Fibroblast of gingiva (primary cell): ENCODE measurements at places on chromosomes 6 and 20.

GRCh38 chr20:61099806-61100205 lies 152.3 kb upstream of the CDH4 start:
- DNase-seq: no peak

GRCh38 chr6:6007366-6008088 lies 802 bp upstream of the NRN1 start:
- DNase-seq: no peak

DNA sequence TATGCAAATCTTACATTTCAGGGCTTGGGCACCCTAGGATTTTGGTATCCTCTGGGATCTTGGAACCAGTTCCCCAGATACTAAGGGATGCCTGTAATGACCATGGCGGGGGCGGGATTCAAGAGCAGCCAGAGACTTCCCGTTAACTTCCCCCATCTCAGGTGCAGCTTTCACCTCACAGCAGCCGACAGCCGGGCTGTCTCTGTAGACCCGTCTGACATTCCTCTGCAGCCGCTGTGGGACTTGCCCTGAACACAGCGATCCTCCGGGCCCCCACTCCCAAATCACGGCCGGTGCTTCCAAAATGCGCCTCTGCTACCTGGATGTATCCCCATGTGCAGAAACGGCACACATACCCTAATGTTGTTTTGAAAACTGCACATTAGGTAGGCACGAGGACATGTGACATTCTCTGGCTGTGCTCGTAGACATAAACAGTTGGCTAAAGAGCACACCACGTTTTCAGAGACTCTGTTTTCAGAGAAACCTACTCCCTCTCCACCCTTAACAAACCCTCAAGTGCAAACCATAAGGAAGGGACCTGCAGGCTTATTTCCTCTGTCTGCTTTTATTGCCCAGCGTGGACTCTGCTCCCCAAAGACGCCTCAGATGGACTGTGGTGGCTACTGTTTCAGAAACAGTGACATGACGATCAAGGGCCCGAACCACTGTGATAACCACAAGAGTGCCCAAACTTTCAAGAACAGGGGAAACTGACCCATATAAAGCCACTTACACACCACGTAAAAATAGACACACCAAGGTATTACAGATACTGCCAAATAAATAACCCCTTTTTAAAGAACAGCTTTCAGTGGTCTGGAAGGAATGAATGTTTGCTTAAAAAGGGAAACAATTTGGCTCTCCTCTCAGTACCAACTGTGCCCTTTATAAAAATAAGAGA lies 72.9 kb upstream of the FOXC1 start:
- DNase-seq: no peak

GRCh38 chr20:46970937-46971630 lies 76.4 kb downstream of the EYA2 start:
- peak; percentile 64 for DNase-seq

DNA sequence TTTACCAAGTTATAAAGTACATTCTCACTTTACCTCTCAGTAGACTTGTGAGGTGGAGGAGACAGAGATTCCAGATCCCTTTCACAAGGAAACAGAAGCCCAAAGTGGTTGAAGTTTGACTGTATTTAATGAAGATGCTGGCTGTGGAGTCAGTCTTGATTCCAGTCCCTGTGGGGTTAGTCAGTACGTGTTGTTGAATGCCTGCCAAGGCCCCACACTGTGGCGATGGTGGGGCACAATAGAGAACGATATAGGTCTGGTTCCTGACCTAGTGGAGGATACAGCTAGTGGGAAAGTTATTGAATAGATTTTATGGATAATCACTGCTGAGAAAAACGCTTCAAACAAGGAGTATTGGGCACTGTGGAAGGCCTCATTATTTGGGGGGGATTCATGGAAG lies 71.4 kb downstream of the LRRC1 start:
- DNase-seq: no peak

GRCh38 chr6:111604259-111605099 lies 1.2 kb downstream of the TRAF3IP2 start:
- peak; percentile 98 for DNase-seq

DNA sequence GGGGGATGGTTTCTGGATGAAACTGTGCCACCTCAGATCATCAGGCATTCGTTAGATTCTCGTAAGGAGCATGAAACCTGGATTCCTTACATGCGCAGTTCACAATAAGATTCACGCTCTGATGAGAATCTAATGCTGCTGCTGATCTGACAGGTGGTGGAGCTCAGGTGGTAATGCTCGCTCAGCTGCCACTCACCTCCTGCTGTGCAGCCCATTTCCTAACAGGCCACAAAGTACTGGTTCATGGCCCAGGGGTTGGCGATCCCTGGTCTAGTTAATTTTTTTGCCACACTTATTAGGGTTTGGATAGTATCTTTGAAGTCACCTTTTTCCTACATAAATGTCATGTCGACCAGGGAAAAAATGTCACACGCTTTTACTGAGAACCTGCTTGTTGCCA lies 96.8 kb upstream of the MLIP start:
- no peak for DNase-seq

DNA sequence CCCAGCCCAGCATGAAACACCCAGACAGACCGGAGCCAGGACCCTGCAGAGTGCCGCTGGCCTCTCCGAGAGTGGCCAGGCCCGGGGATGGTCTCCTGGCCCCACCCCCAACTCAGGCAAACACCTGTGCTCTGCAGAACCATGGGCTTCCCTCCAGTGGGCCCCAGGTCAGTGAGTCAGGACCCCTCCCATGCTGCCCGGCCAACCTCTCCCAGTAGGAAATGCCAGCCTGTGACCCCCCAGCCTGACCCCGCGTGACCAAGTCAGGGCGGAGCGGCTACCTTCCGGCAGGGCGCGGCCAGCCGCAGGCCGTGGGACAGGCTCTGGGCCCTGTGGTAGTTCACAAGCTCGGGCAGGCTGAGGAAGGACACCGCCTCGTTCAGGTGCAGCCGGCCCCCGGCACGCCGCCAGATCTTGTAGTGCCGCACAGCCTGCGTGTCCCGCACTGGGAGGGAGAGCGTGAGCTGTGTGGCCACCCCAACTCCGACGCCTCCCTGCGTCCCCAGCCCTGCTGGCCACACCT lies 3.2 kb downstream of the PTK6 start:
- no peak for DNase-seq

- no peak for DNase-seq
Measured at GRCh38 chr6:46895930-46896329, 25.8 kb downstream of the ADGRF5 start.

DNA sequence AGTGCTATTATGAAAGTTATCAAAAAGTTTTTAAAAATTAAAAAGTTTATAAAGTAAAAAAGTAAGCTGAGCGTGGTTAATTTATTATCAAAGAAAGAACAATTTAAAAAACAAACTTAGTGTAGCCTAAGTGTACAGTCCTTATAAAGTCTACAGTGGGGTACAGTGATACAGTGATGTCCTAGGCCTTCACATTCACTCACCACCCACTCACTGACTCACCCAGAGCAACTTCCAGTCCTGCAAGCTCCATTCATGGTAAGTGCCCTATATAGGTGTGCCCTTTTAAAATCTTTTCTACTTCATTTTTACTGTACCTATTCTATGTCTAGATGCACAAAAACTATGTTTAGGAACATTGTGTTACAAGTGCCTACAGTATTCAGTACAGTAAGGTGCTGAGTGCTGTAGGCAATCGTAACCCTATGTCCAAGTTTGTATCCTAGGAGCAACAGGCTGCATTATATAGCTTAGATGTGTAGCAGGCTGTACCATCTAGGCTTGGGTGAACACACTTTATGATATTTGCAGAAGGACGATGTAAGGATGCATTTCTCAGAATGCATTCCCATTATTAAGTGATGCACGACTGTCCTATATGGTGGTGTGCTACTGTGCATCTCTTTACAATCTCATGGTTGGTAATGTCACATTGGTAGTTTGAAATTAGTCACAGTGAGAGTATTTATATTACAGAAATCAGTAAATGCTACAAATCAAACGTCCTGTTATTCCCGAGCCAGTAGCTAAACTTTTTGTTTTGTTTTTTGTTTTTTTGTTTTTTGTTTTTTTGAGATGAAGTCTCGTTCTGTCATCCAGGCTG lies 158.3 kb downstream of the GMPR start:
- no peak for DNase-seq

DNA sequence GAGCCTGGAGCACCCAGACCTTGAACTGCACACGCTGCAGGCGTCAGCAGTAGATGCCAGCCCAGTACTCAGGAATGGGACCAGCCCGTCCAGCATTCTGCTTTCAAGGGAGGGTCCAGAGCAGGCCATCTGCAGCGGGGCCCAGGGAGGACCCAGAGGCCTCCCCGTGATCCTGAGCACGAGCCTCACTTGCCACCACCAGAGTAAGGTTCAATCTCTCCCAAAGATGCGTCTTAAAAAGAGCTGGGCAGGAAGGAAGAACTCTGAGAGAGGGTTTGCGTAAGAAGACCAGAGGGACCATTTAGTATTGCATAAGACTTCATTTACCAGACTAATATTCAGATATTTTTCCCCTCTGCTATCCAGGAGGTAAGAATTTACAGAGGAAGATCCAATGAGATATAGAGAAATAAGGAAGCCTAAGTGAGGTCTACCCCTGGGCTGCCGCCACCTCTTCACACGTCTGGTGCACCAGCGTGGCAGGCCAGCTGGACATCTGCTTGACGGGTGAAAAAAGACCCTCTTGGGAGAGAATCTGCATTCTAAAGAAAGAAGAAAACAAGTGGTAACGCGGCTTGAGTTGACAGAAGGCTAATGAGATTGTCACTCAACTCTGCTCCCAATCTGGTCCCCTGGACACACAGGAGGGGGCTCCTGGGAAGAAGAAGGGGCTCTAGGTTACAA lies 107.3 kb downstream of the PRND start:
- no peak for DNase-seq

GRCh38 chr20:17377231-17377630 lies 150.4 kb downstream of the PCSK2 start:
- no peak for DNase-seq

DNA sequence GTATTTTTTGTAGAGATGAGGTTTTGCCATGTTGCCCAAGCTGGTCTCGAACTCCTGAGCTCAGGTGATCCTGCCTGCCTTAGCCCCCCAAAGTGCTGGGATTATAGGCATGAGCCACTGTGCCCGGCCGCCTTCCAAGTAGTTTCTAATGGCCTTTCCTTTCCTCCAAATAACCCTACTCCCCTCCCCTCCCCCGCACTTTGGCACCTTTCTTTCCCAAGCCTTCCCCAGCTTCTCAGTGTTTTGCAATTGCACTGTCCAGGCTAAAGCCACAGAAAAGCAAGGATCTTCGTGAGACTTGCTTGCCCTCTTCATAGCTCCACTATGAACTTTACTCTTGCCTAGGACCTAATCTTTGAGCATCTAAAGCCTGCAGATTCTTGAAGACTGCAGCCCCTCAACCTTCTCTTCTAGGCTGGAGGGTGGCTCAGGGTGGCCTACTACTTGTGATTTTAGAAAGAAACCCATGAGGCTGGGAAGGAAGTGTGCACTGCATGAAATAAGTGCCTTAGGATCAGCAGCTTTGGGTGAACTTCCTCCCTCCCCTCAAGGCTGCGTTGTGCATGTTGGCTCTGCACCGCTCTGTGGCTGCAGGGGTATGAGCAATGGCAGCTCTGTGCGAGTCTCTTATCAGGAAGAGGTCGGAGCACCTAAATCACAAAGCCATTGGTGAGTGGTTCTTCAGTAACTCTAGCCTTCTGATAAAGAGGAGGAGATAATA lies 152.4 kb upstream of the SNX9 start:
- peak; percentile 23 for DNase-seq
